ENCODE measurements at places on chromosomes 1 and 21.
A peak's percentile ranks its signal among the peaks of the same experiment; 100 is the strongest.

- no peaks in the 10 kb centered on the region for H3K27me3 ChIP-seq
- H3K4me1 ChIP-seq: no peaks in the 10 kb centered on the region
These were observed 112.5 kb downstream of the USH2A start for GRCh38 chr1:216310776-216311175.

DNA sequence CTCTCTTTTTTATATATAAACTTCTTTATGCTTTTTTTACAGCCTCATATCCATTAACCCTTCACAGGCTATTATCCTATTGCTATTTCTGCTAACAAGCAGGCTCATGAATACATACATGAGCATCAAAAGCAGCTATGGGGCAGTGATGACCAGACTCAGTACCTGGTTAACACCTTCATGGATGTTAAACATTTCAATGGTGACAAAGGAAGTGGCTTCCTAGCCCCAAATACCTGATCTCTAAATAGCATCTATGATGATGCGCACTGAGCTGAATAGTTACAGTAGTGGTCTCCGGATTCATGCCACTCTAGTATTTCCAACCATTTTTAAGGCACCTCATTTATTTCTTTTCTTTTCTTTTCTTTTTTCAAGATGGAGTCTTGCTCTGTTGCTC, 101.1 kb downstream of the TM2D1 start:
- H3K27me3 ChIP-seq: no peaks in the 10 kb centered on the region
- H3K36me3 ChIP-seq: no peaks in the 10 kb centered on the region
- no peak overlapping the region for H3K4me3 ChIP-seq
- no peak overlapping the region for H3K27ac ChIP-seq
- DNase-seq: no peak

DNA sequence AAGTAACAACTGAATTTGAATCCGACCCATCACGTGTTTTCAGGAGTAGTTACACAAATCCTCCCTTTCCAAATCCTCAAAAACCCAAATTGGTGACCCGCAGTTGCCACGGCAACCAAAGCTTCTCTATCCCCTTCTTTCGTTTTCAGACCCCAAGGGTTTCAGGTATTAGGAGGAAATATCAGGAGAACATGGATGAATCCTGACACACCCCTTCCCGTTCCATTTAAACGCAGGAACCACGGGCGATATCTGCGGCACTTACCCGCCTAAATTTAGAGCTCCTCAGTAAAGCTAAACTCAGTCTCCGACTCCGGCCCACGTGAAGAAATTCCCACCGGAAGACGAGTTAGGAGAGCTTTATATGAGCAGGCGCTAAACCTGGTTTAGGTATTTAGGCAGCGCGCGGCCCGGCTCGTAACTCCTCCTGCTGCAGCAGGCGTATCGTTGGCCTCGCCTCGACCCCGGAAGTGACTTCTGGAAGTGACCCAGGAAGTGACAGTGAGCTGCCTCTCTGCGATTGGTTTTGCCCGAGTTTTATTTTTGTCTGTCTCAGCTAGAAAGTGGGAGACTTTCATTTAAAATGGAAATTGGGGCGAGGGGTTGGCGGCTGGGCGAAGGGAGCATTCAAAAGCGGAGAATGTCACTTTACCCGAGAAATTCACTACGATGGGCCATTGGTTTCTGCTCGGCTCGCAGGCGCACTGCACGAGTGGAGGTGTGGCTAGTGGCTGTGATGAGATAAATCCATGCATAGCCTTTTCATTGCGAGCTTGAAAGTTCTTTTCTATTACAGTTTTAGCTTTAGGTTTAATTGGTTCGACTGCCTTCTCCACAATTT, at the start of gene TAF1A:
TSS of gene TAF1A (minus strand) at position 472 of the 841 bp plus-strand sequence.
- peak within 1 kb of the TSS; percentile 63 for H3K27ac ChIP-seq
- H3K36me3 ChIP-seq: peaks cover 4% of the 10 kb centered on the region
- DNase-seq: peak; percentile 95
- H3K4me3 ChIP-seq: peak within 1 kb of the TSS; percentile 64
- H3K27me3 ChIP-seq: no peaks in the 10 kb centered on the region

DNA sequence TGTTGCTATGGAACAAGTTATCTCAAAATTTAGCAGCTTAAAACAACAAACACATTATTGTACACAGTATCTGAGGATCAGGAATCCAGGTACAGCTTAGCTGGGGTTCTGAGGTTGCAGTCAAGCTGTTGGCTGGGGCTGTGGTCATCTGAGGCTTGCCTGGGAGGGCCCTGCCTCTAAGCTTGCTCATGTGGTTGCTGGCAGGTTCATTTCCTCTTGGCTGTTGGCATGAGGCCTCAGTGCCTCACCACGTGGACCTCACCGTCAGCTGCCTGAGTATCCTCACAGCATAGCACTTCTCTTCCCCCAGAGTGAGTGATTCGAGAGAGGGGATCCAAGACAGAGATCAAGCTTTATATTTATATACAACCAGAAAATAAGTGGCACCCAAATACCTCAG, 18.6 kb downstream of the NTPCR start:
- no peak overlapping the region for H3K27ac ChIP-seq
- DNase-seq: no peak
- peaks cover 4% of the 10 kb centered on the region for H3K4me1 ChIP-seq
- H3K4me3 ChIP-seq: no peak overlapping the region
- peaks cover 12% of the 10 kb centered on the region for H3K36me3 ChIP-seq

- no peaks in the 10 kb centered on the region for H3K27me3 ChIP-seq
- peaks cover 48% of the 10 kb centered on the region for H3K4me1 ChIP-seq
- H3K27ac ChIP-seq: peak overlapping the region; percentile 79
- H3K36me3 ChIP-seq: no peaks in the 10 kb centered on the region
These were observed 20.2 kb downstream of the B3GALT5 start for GRCh38 chr21:39632796-39633442.

DNA sequence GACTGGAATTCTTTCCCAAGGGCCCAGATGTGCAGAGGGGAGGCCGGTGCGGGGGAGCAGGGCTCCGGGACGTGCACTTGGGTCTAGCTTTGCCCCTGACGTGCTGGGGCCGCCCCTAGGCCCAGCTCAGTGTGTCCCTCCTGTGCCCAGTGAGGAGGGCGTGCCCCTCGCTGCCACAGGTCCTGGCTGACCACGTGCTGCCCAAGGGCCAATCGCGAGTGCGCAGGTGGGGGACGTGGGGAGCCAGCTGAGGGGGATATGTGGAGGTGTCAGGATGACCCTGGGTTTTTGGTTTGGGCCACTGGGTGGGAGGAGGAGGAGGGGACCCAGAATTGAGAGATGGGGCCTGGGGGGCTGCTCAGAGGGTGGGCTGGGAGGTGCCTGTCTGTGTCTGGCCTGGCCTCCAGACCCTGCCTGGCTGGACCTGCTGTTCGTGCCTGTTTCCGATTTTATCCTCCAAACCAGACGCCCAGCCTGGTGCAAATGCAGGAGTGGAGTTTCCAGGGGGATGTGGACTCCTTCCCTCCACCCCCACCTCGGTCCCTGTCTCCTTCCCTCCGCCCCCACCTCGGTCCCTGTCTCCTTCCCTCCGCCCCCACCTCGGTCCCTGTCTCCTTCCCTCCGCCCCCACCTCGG, 6.1 kb upstream of the RNF223 start:
- H3K36me3 ChIP-seq: peaks cover 31% of the 10 kb centered on the region
- DNase-seq: peak; percentile 29
- H3K27ac ChIP-seq: no peak overlapping the region
- peak overlapping the region; percentile 25 for H3K4me3 ChIP-seq

DNA sequence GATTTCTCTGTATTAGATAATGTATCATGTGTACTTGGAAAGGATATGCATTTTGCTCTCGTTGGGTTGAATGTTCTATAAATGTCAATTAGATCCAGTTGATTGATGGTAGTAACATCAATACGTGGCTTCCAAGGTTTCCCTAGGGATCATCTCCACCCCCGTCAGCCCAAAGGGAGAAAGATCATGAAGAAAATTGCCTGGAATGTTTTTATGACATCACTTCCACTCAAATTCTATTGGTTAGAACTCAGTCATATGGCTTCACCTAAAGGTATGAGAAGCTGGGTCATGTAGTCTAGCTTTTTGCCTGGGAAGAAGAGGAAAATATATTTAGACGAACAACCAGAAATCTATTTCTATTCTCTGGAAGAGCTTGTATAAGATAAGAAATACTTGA, at the start of gene C1orf185:
TSS of gene C1orf185 (plus strand) at position 253 of the 400 bp plus-strand sequence. CDS start at position 259, 6 bp downstream.
- H3K36me3 ChIP-seq: no peaks in the 10 kb centered on the region
- no peak for DNase-seq
- no peak within 1 kb of the TSS for H3K4me3 ChIP-seq
- H3K27ac ChIP-seq: no peak within 1 kb of the TSS
- no peaks in the 10 kb centered on the region for H3K27me3 ChIP-seq

DNA sequence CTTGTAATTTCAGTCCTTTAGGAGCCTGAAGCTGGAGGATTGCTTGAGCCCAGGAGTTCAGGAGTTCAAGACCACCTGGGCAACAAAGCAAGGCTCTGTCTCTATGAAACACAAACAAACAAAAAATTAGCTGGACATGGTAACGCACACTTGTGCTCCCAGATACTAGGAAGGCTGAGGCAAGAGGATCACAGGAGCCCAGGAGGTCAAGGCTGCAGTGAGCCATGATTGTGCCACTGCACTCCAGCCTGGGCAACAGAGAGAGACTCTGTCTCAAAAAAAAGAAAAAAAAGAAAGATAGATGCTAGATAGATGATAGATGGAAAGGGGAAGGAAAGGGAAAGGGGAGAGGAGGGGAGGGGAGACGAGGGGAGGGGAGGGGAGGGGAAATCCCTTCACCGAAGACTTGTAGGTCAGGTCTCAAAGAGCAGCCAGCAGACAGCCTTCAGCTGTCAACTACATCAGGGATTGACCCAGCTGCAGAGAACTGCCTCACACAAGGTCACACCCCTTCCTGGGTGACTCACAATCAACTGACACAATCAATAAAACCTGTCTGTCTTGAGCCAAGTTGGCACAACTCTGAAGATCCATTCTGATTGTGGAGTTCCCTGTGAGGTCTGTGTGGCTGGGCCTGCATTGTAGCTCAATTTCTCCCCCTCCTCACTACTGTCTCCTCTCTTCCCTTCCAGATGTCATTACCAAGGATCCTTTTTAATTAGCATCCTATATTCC, 200.6 kb downstream of the RGS7 start:
- H3K27ac ChIP-seq: no peak overlapping the region
- no peaks in the 10 kb centered on the region for H3K27me3 ChIP-seq
- DNase-seq: peak; percentile 89
- no peaks in the 10 kb centered on the region for H3K36me3 ChIP-seq
- H3K4me1 ChIP-seq: no peaks in the 10 kb centered on the region
- no peak overlapping the region for H3K4me3 ChIP-seq

DNA sequence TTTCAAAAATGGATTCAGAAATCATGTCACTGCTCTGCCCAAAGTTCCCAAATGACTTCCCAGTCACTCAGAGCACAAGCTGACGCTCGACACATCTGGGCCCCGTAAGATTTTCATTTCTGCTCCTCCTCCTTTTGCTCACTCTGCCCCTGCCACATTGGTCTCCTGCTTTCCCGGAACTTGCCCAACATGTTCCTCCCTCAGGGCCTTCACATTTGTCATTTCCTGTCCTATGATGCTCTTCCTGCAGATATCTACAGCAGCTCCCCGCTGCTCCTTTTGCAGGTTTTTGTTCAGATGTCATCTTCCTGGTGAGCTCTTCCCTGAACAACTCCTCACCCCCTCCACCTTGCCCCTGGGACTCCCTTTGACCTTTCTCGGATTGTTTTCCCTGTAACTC, 58.5 kb upstream of the IVNS1ABP start:
- no peaks in the 10 kb centered on the region for H3K36me3 ChIP-seq
- no peak for DNase-seq
- no peaks in the 10 kb centered on the region for H3K4me1 ChIP-seq

DNA sequence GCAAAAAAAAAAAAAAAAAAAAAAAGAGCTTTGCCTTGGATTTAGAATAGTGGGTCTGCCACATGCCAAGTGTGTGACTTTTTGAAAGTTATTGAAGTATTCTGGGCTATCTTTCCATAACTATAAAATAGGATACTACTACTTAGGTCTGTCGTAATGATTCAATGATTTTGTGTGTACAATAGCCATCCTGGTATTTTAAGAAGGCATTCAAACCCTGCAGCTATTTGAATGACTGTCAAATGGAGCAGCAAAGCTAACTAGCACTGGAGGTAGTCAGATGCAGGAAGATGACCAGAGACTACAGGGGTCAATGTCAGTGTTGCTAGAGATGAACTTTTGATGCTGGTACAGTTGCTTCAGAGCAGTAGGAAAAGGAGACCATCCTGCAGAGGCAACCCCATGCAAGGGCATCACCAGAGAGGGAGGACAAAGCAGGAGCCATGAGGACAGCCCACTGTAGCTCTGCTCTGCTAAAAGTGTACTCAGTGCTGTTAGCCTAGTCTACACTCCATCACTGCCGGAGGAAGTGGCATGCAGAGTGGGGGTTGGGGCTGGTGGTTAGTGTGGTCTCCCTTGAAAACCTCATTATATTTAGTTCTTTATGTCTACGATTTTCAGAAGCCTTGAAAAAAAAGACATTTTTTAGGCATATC, 29.0 kb downstream of the DUSP10 start:
- H3K4me3 ChIP-seq: no peak overlapping the region
- H3K27ac ChIP-seq: peak overlapping the region; percentile 43
- peak; percentile 59 for DNase-seq
- H3K4me1 ChIP-seq: peaks cover 2% of the 10 kb centered on the region
- no peaks in the 10 kb centered on the region for H3K36me3 ChIP-seq
- H3K27me3 ChIP-seq: no peaks in the 10 kb centered on the region

- no peaks in the 10 kb centered on the region for H3K27me3 ChIP-seq
- H3K4me3 ChIP-seq: no peak overlapping the region
- no peaks in the 10 kb centered on the region for H3K36me3 ChIP-seq
- no peaks in the 10 kb centered on the region for H3K4me1 ChIP-seq
These were observed 26.7 kb upstream of the LDLRAP1 start for GRCh38 chr1:25516686-25517085.

DNA sequence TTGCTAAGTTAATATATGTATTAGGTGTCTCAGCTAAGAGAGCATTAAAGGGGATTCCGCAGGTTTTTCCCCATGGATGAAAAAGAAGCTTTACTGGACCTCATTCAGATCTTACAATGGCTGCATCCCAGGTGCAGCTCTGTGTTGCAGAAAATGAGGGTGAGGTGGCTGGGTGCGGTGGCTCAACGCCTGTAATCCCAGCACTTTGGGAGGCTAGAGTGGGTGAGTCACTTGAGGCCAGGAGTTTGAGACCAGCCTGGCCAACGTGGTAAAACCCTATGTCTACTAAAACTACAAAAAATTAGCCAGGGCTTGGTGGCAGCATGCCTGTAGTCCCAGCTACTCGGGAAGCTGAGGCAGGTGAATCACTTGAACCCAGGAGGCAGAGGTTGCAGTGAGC, 58.5 kb upstream of the MORC3 start:
- peaks cover 41% of the 10 kb centered on the region for H3K36me3 ChIP-seq
- H3K27ac ChIP-seq: no peak overlapping the region
- H3K4me3 ChIP-seq: no peak overlapping the region
- no peak for DNase-seq

DNA sequence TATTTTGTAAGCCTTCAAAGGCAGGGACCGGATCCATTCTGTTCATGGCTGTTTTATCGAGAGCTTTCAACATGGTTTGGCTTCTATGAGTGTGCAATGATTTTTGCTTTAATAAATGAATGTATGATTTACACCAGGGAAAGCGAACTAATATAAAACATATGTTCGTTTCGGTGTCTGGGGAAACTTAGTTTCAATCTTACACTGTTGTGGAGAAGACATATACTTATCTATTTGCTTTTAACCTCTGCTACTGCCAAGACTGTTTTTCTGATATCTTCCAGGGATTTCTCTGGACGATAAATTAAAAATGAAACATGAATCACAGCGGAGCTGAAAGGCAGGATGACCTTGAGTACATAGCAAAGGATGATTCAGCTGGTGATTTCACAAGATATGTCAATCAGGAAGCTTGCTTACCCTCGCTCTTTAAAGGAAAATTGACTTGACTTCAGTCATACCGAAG, 14.7 kb upstream of the CYYR1 start:
- H3K27me3 ChIP-seq: no peaks in the 10 kb centered on the region
- no peak overlapping the region for H3K27ac ChIP-seq
- H3K36me3 ChIP-seq: no peaks in the 10 kb centered on the region
- H3K4me3 ChIP-seq: no peak overlapping the region

- H3K4me3 ChIP-seq: no peak overlapping the region
- H3K4me1 ChIP-seq: no peaks in the 10 kb centered on the region
- H3K27ac ChIP-seq: peak overlapping the region; percentile 34
- no peak for DNase-seq
These were observed 15.0 kb upstream of the S100B start for GRCh38 chr21:46619846-46620245.
